Renal pelvis (tissue), 12 donors: ENCODE measurements at places on chromosomes 12 and 14. TPM values are rescaled to one million over a fixed set of nuclear protein-coding genes. Genes with fewer than 3 reads are reported as not detected.

The SSPN gene
- polyA plus RNA-seq = 13.4 TPM

GRCh38 chr12:67774983-67775587 is 126.5 kb downstream of the DYRK2 start:
- no peak for DNase-seq

The NUAK1 gene
- 9.8 TPM for polyA plus RNA-seq

GRCh38 chr12:92560713-92561542 is 141.9 kb upstream of the PLEKHG7 start:
- no peak for DNase-seq

DNA sequence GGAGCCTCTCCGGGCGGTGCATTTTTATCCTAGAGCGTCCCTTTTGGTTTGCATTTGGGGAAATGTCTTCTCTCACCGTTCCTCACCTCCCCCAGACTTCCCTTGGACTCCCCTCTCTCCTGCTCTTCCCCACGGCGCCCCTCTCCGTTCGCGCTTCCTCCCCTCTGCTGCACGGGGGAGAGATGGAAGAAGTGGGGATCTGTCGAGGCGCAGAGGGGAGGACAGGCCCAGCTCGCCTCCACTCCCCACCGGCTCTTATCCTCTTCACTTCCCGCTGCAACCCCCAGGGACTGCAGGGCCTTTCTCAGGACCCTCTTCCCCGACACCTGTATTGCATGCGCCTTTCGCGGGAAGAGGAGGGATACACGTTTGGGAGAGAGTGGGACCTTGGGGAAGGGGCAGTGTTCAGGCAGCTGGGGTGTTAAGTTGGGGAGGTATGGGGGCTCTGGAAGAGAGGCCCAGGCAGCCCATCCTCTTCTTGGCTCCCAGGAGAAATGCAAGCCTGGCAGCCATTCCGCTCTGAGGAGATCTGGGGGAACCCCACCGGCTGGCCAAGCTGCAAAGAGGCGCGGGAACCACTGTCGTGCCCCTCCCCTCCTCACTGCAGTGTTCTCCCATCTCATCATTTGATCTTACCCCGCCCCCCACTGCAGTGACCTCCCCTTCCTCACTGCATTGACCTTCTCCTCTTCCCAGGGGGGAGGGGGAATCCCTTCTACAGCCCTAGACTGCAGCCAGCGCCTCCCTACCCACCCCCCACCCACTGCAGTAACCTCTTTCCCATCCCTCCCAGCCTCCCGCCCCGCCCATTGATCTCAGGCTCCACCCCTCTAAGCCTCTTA is 788 bp downstream of the ENO2 start:
- no peak for DNase-seq

DNA sequence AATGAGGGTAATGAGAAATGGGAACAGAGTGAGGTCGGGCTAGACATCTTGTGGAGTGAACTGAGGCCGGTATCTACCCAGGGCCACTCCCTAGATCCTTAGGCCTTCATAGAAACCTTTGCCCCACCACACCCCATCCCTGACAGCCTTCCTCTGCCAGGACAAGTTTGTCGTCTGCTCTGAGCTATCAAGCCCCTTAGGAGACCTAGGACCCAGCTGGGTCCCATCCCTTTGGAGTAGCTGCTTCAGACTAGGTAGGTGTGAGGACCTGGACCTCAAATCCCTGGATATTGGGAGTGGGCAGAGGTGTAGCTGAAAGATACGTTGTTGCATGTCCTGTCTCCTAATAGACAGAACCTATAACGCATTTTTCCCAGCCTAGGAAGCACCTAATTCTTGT is at the start of gene TMEM253:
Gene TMEM253 (plus strand): TSS at position 136 of the 400 bp plus-strand sequence. CDS start 278 bp downstream, outside the sequence.
- DNase-seq = no peak

GRCh38 chr12:97375310-97375709 is 87.3 kb upstream of the RMST start:
- no peak for DNase-seq

The SYCP3 gene
- 1.5 TPM for polyA plus RNA-seq

The LIN7A gene
- polyA plus RNA-seq = 21.2 TPM

- DNase-seq = no peak
These were observed 103.8 kb upstream of the ETV6 start for GRCh38 chr12:11545484-11546330.

- no peak for DNase-seq
These were observed 29.8 kb downstream of the GPRC5D start for GRCh38 chr12:12922191-12922616.

DNA sequence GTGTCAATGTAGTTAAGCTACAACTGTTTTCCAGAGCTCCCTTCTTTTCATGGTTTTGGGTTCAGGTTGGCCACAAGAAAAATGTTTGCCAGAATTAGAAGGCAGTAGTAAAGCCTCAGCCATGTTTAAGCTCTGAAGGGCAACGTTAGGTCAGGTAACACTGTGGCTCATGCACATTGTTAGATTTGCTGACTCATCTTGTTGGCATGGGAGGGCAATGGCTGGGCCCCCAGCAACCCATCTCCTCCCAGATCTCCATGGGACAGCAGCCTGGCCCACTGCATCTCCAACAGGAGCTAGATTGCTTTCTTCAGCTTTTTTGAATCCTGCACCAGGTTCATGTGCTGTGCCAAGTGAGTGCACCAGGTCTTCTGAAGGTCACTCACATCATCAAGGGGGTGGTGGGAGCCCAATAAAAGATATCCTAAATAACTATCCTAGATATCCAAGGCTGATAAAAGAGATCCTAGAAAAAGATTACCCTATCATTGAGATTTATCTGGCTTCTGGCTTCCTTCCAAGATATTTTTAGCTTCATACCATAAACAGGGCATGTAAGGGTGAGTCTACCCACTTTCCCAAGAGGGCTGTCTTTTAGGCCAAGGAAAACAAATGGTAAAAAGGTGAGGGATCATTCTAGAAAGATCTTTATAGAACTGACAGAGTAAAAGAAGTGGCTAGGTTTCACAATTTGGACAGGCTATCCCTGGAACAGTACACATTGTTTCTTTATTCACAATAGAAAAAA is 28.9 kb downstream of the PTGER2 start:
- DNase-seq = no peak
